ENCODE measurements at places on chromosomes 4 and X.

- DNase-seq, result peak; percentile 3
Measured at GRCh38 chr4:87239821-87240220, 19.4 kb upstream of the KLHL8 start.

- no peak for DNase-seq
Measured at GRCh38 chr4:159673221-159673620, 570.3 kb downstream of the RAPGEF2 start.

- peak; percentile 59 for DNase-seq
Measured at GRCh38 chr4:143337600-143338287, 1.1 kb downstream of the GAB1 start.

GRCh38 chr4:118772767-118773428, 63.0 kb downstream of the SEC24D start:
- no peak for DNase-seq

All from ACHN (cell line).